Spinal cord (tissue), 10 donors: ENCODE measurements at places on chromosomes 7 and 10. TPM values are rescaled to one million over a fixed set of nuclear protein-coding genes. Genes with fewer than 3 reads are reported as not detected.

The FASTK gene
- 30.9 TPM for total RNA-seq

The GNGT1 gene
- total RNA-seq = not detected

The SORCS1 gene
- 38.0 TPM for total RNA-seq

The SLC16A12 gene
- 31.2 TPM for total RNA-seq

The HABP2 gene
- 0.11 TPM for total RNA-seq

The AS3MT gene
- total RNA-seq = 7.8 TPM
